ENCODE measurements at places on chromosomes 3 and 15.

- no peak for DNase-seq
Observed at GRCh38 chr3:52848617-52849016, 13.8 kb upstream of the MUSTN1 start.

DNA sequence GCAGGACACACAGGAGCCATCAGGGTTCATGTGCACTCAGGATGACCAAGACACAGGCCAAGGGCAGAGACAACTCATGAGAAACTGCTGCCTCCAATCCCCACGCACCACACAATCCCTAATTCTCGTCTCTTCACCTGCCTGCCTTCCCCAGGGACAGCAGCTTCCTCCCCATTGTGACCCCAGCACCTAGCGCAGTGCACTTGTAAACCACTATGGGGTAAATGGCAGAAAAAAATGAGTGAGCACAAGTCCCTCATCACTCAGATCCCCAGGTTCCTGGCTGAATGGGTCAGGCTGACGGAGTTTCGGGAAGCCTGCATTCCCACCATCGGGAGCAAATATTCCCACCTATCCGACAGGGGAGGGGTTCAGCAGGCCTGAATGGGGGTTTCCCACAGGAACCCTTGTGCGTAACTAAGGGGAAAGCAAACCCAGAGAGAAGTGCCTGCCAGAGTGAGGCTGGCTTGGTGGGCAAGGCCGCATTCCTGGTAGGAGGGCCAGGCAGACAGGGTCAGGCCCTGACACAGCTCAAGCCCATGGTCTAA is 18.8 kb downstream of the PLXNB1 start:
- DNase-seq: no peak

DNA sequence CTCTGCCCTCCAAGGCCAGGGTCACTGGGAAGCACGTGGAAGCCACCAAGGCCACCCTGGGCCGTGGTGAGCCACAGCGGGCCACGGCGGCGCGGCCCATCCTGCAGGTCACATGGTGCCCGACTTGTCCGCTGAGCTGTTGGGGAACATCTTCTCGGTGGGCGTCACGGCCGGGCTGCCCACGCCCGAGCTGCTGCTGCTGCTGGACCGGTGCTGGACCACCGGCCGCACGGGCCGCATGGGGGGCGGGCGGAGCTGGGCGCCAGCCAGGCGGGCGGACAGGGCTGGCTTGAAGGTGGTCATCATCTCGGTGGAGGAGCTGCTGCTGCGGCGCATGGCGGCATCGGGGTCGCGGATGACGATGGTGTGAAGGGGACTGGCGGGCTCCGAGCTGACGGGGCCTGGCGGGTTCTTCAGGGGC is 22.1 kb upstream of the RAD18 start:
- DNase-seq: no peak

DNA sequence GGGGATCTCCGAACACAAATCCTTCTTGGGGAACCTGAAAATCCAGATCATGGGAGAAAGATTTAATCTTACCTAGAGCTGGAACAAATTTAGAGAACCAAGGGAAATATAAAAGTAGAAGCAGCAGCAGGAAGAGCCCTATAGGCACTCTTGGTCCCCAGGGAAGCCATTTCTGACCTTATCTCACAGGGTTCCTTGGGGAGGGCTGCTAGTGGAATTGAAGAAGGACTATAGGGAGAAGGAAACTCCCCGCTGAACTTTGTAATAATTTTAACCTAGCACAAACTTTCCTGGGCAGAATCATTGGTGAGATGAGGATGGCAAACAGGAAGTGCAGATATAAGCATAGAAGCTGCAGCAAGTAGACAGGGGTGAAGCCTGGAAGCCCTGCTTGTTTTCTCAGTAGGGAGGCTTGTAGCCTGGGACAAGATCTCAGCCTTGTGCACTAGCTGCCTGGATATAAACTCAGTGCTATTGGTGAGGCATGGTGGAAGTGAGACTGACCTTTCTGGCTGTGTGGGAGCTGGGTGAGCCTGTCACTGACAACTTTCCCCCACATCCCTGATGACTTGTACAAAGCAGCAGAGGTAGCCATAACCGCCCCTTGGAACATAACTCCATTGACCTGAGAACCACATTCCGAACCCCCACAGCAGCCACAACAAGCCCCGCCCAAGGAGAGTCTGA is 343.0 kb upstream of the TGFBR2 start:
- DNase-seq: no peak

GRCh38 chr3:157282261-157283191 is 122.6 kb upstream of the CCNL1 start:
- no peak for DNase-seq

GRCh38 chr15:29924750-29925149 is 102.5 kb upstream of the TJP1 start:
- DNase-seq: no peak

DNA sequence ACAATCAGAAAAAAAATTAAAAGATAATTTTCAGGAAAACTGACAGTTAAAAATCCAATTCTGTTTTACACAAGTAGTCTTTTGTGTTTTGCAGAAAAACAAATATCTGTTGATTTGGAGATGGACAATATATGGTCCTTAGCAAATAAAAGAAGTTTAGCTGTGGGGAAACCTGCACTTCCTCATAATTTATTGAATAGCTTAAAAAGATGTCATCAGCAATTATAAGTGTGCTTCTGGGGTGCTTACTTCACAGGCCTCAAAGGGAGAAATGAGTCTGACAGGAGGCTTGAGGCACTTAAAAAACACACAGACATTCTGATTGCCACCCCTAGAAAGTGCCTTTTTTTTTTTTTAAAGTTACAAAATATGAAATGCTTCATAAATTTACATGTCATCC is 31.6 kb upstream of the CERS3 start:
- DNase-seq: no peak

DNA sequence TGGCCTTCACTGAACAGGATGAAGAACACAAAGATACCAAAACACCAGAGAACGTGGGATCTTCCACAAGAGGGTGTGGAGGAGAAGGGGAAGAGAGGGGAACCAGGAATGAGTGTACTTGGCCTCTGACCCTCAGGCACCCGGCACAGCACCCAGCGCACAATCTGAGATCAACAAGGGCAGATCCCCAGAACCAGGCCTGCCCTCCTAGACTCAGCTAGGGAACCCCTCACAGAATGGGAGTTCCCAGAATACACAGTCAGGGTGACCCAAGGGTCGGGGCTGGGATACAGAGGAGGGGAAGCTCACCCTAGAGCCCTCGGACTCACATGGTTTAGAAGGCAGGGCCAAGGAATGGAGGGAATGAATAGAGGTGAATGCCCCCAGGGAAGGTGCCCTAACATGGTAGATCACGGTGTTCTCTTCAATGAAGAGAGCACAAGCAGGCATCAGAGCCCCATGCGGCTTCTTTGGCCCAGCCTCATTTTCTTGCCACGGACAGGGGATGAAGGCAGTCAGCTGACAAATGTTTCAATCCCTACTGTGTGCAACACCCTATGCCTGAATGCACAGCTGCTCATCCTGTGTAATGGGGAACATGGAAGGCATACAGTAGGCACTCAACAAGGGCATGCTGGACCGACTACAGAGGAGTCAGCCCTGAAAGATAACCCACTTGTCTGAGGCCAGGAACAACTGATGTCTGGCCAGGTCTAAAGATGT is 13.1 kb downstream of the BMF start:
- no peak for DNase-seq

DNA sequence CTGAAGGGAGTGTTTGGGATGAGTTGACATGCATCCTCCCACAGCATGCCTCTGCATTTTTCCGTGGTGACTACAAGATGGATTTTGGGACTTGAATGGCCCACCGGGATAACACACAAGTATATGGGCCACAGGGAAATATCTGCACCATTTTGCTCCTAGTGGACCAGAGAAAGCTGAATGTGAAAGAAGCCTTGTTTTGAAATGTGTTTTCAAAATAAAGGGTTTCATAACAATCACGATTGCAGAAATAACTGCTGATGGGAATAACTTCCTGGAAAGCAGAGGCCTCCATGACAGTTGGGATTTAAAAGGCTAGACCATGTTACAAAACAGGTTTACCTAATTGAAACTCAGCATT is 77.5 kb upstream of the PRR23C start:
- DNase-seq: no peak

DNA sequence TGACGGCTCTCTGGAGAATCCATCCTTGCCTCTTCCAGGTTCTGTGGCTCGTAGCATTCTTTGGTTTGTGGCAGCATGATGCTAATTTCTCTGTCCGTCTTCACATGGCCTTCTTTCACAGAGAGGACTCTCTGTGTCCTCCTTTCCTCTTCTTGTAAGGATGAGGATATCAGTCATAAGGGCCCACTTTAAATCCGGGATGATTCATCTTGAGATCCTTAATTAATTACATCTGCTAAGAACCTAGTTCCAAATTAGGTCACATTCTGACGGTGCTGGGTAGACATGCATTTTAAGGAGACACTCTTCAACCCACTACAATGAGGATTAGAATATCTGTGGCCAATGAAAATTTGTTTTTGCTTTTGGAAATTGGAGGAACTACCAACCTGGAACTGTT is 15.7 kb upstream of the GXYLT2 start:
- DNase-seq: no peak

DNA sequence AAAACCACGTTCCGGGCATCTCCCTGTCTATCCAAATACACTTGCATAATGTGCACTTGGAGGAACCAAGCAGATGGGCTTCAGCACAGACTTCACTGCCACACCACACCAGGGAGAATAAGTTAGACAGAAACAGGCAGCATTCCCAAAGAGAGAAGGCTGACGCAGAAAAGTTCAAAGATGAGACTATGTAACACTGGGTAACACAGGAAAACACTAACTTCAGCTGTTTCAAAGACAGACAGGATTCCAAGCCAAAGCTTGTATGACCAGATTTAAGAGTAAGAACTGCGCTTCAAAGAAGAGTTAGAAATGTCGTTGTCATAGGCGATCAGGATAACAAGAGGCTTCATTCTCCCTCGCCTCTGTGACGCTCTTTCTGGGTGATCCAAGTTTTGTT is 19.9 kb downstream of the SLC51A start:
- DNase-seq: no peak

- DNase-seq: no peak
Observed at GRCh38 chr3:46092702-46093080, 65.4 kb upstream of the XCR1 start.

GRCh38 chr3:165339753-165340152 is 143.6 kb upstream of the SLITRK3 start:
- no peak for DNase-seq

- DNase-seq: no peak
Observed at GRCh38 chr3:171673951-171674350, 136.3 kb downstream of the PLD1 start.

DNA sequence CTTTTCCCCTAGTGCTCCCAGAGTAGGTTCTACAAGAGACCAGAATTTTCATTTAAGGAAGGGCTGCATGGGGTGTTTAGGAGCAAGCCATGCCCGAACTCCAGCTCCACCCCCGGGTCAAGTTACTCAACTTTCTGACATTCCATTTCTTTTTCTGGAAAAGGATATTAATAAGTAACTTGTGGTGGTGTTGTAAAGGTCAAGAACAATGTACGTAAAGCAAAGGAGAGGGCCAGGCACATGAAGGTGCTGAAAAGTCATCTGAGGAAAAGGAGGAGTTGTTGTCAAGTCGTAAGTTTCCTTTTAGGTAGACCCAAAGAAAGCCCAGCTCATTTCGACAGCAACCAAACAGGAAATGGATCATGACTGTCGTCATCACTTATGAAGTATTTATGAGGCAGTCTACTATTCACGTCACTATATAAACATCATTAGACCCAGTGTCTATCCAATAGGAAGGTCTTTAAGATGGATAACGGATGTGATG is 319.6 kb upstream of the IL12A start:
- no peak for DNase-seq

- no peak for DNase-seq
Observed at GRCh38 chr3:123081718-123082369, 15.0 kb downstream of the PDIA5 start.

DNA sequence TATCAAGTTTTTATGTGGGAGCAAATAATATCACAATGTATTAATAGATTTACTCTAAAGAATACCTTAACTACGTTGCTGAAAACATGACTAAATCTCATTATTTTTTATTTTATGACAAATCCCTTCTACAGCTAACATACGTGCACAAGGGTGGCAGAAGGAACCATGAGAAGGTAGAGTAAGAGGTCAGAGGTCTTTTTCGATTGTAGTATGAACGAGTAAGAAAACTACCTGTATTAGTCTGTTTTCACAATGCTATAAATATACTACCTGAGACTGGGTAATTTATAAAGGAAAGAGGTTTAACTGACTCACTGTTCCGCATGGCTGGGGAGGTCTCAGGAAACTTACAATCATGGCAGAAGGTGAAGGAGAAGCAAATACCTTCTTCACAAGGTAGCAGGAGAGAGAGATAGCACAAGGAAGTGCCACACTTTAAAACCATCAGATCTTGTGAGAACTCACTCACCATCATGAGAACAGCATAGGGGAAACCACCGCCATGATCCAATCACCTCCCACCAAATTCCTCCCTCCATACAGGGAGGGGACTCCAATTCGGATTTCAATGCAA is 95.3 kb downstream of the SUCLG2 start:
- no peak for DNase-seq

Data from GM19239 (cell line).